ENCODE measurements at places on chromosomes 13 and 19. TPM values are rescaled to one million over a fixed set of nuclear protein-coding genes. Genes with fewer than 3 reads are reported as not detected.

Gene PEX11G
- total RNA-seq, result 3.5 TPM

Gene OR7E24
- total RNA-seq, result not detected

Gene GFY
- total RNA-seq, result not detected

Gene ZNF540
- 1.8 TPM for total RNA-seq

Gene OR4F17
- not detected for total RNA-seq

Gene LGI4
- 7.7 TPM for total RNA-seq

Gene EXOC3L2
- total RNA-seq, result 4.8 TPM

Gene SLC25A41
- not detected for total RNA-seq

Gene ZNF548
- 13.9 TPM for total RNA-seq

Gene CD209
- 63.5 TPM for total RNA-seq

Gene SMIM17
- total RNA-seq, result 0.51 TPM

Gene DNAJC3
- total RNA-seq, result 55.1 TPM

Gene SGCG
- 2.9 TPM for total RNA-seq

Gene TEKTIP1
- total RNA-seq, result 0.51 TPM

Gene GADD45GIP1
- total RNA-seq, result 19.8 TPM

Gene POLR1D
- total RNA-seq, result 63.0 TPM

Gene MUC16
- total RNA-seq, result 0.90 TPM

Gene JAK3
- total RNA-seq, result 20.1 TPM

Gene GPR4
- total RNA-seq, result 32.7 TPM

Gene FGF21
- not detected for total RNA-seq

Gene FUT1
- 5.7 TPM for total RNA-seq

Gene UHRF1
- 0.67 TPM for total RNA-seq

Gene TNFSF9
- total RNA-seq, result 1.8 TPM

Gene HIPK4
- total RNA-seq, result 0.29 TPM

Gene MBD3L3
- total RNA-seq, result not detected

Gene IGFLR1
- 10.8 TPM for total RNA-seq

Gene NALCN
- 0.19 TPM for total RNA-seq

Gene CABP5
- total RNA-seq, result not detected

Gene NCR1
- 0.51 TPM for total RNA-seq

Gene PSG11
- total RNA-seq, result not detected

Gene HS6ST3
- 0.06 TPM for total RNA-seq

Gene SPC24
- 0.77 TPM for total RNA-seq

Gene ZNF100
- 17.7 TPM for total RNA-seq

All from mesenteric fat pad (tissue), 1 donor.